ENCODE measurements at places on chromosomes 3 and 15. TPM values are rescaled to one million over a fixed set of nuclear protein-coding genes. Genes with fewer than 3 reads are reported as not detected.

Gene ZPLD1
- total RNA-seq, result not detected

Gene FES
- 0.59 TPM for total RNA-seq

Gene HTR3E
- not detected for total RNA-seq

Gene PLCB2
- total RNA-seq, result 0.75 TPM

Gene FAM162A
- 32.7 TPM for total RNA-seq

Gene VIPR1
- 0.35 TPM for total RNA-seq

Gene THRB
- total RNA-seq, result 2.8 TPM

Gene MUC13
- 0.26 TPM for total RNA-seq

Gene CCNB2
- 81.1 TPM for total RNA-seq

Gene SST
- not detected for total RNA-seq

Gene LNP1
- total RNA-seq, result 3.1 TPM

Gene NR1I2
- 0.12 TPM for total RNA-seq

Gene SLC51B
- 0.75 TPM for total RNA-seq

Gene CFAP100
- not detected for total RNA-seq

- DNase-seq, result no peak
These were observed at the start of gene OSTN for GRCh38 chr3:191198932-191199331. OSTN (plus strand) TSS chr3:191199241; CDS start chr3:191212533, 13,292 bp downstream.

GRCh38 chr3:188296761-188297612 lies 143.0 kb downstream of the LPP start:
- DNase-seq, result peak; percentile 27

- DNase-seq, result no peak
These were observed 213.1 kb downstream of the FGF12 start for GRCh38 chr3:192514081-192514753.

DNA sequence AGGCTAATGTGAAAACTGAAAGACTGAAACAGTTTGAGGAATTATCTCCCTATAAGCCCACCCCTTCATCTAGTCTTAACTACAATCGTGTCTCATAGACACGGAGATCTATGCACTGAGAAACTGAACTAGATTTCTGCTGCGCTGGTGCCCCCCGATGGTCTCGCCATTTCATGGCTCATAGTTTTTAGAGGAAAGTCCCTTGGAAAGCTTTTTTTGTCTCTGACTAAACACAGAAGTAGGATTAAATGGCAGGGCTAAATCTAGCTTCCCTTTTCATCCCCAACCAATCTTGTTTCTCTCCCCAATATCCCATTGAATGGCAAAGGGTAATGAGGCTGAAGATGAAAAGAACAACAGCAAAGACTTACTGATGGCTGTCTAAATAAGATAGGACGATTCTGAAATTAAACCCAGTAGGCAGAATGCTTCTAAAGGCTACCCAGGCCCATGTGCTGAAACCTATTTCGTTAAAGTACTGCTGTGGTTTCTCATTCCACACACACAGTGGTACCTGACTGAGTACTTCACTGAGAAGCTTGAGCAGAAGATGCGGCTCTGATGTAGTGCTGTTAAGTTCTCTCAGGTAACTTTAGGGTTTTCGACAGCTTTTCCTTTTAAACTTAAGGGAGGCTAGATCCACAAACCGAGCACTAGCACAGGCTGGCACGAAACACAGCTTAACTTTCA lies 142.7 kb downstream of the GADL1 start:
- DNase-seq, result no peak

DNA sequence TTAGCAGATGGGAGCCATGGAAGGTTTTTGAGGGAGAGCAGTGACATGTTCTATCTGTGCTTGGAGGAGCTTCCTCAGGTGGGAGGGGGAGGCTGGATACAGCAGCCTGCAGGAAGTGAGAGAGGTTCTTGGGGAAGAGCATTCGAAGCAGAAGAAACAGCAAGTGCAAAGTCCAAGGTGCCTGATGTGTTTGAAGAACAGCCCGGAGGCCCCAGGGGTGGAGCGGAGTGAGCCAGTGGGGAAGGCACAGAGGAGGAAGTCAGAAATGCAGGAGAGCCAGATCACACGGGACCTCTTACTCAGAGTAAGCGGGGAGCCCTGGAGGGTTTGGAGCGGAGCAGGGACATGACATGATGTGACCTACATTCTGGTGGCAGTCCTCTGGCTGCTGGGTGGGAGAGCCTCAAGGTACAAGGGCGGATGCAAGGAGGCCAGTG lies 10.8 kb downstream of the ITGA11 start:
- no peak for DNase-seq

- DNase-seq, result no peak
These were observed 217.2 kb upstream of the CBLB start for GRCh38 chr3:106086038-106086437.

DNA sequence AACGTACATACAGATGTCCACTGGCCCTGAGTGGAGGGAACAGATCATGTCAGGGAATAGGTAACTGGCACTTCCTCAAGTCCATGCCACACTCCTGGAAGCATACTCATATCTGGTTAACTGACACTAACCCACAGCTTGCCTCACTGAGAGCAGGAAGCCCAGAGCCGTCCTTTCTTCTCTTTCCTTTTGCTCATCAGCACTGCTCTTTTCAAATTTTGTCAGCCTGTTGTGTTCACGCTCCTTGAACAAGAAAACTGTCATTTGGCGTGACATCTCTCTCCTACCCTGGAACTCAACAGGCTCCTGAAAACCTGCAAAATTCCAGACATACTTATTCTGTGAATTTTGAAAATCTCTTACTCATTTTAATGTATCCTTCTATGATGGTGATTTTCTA lies 360.2 kb downstream of the MAGI1 start:
- DNase-seq, result no peak

GRCh38 chr3:50127251-50127691 lies 27.9 kb upstream of the SEMA3F start:
- no peak for DNase-seq

GRCh38 chr3:194200422-194201081 lies 64.6 kb downstream of the HES1 start:
- no peak for DNase-seq

GRCh38 chr3:194376241-194376560 lies 6.7 kb upstream of the LRRC15 start:
- no peak for DNase-seq

DNA sequence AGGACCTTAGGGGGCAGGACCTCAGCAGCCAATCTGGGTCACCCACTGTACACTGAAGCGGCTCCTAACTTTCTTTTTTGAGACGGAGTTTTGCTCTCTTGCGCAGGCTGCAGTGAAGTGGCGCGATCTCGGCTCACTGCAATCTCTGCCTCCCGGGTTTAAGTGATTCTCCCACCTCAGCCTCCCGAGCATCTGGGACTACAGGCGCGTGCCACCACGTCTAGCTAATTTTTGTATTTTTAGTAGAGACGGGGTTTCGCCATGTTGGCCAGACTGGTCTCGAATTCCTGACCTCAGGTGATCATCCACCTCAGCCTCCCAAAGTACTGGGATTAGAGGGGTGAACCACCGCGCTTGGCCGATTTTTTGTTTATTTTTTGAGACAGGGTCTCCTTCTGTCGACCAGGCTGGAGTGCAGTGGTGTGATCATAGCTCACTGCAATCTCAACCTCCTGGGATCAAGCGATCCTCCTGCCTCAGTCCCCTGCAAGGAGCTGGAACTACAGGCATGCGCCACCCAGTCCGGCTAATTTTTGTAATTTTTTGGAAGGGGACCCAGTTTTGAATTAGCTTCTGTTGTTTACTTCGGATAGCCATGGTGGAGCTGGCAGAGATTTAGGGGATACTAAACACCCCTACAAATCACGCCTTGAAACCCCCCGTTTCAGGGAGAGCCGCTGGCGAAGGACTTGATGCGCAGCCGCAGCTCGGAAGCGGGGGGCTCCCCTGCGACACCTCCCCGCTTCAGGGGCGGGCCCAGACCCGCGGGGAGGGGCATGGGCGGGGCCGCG lies 1.5 kb upstream of the CLK3 start:
- DNase-seq, result no peak

DNA sequence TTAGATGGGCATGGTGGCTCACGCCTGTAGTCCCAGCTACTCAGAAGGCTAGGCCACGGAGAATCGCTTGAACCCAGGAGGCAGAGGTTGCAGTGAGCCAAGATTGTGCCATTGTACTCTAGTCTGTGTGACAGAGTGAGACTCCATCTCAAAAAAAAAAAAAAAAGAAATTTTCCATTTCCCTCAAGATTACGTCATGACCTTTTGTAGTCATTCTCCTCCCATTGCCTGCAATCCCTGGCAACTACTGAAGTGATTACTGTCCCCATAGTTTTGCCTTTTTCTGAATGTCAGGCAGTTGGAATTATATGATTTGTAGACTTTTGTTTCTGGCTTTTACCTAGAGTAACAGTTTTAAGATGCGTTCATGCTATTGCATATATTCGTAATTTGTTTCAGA lies 28.0 kb downstream of the WDR76 start:
- no peak for DNase-seq

DNA sequence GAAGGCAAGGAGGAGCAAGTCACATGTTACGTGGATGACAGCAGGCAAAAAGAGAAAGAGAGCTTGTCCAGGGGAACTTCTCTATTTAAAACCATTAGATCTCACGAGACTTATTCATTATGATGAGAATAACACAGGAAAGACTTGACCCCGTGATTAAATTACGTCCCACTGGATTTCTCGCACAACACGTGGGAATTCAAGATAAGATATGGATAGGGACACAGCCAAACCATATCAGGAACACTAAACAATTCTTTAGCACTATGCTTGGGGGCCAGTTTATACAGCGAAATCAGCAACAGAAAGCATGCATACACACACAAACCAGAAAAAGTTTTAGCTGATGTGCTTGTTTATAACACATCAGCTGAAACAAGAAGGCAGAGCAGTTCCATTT lies 704.2 kb downstream of the OTOL1 start:
- DNase-seq, result no peak

DNA sequence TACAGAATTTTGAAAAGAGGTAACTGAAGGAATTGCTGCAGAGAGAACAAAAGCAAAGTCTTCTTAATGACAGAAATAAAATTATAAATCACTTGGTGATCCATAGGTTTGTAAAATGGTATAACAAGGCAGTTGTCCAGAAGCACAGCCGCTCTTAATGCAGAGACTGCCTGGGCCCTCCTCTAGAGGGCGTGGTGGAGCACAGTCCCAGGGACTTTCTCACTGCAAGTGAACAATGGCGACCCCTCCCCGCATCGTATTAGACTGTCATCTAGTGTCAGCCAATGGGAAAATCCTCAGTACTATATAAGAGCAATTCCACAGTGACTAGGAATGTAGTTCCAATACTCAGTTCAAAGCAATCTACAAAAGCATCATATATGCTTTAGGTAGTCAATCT lies 26.4 kb upstream of the ZBED2 start:
- peak; percentile 1 for DNase-seq

- DNase-seq, result no peak
These were observed 876.7 kb downstream of the NAALADL2 start for GRCh38 chr3:175735866-175736265.

DNA sequence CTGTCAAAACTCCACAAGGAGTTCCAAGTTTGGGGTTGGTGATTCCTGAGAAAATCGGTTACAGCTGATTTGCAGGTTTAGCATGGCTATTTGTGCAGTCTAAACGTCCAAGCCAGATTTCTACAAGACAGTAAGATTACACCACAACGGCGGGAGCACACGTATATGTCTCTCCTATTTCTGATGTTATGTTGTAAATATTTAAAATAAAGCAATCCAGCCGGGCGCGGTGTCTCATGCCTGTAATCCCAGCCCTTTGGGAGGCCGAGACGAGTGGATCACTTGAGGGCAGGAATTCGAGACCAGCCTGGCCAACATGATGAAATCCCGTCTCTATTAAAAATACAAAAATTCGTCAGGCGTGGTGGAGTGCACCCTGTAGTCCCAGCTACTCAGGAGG lies 106.8 kb upstream of the IGF1R start:
- DNase-seq, result no peak

DNA sequence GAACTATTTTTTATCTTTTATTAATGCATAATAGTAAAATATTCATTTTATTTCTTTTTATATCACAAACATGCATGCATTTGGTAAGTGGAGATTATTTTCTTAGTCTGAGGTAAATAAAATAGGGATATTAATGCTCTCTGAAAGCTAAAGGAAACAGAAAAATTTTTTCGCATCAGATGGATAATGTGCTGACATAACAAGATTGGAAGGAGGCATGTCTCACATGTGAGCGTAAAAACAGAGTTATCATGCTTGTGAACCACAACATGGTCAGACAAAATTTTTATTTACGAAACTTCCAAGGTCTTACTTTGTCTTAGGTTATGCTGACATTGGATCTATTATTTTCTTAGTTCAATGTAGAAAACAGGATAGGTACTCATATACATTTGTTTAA lies 166.1 kb downstream of the SPATA16 start:
- no peak for DNase-seq

All from NCI-H460 (cell line).